MCF 10A (cell line): ENCODE measurements at places on chromosomes 7 and 10.

- no peak for DNase-seq
Observed at GRCh38 chr10:132697578-132698200, 88.3 kb downstream of the NKX6-2 start.

- peak; percentile 35 for DNase-seq
Observed at GRCh38 chr7:118918556-118918955, 694.1 kb downstream of the ANKRD7 start.

DNA sequence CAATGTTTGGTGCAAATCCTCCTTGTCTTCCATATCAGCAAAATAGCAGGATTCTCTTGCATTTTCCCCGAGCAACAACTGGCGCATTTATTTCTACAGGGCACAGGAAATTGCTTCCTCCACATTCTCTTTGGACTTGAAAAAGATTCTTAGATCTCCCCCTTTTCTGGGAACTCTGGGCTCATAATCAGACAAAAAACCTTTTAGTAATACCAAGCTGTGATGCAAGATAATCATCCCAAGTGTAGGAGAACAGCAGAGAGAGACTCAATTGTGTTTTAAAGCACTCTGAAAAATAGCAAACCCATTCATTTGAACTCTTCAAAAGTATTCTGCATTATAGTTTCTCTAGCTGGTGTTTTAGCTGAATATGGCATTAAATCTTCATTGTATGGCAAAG is 419.6 kb upstream of the NPVF start:
- DNase-seq: no peak

DNA sequence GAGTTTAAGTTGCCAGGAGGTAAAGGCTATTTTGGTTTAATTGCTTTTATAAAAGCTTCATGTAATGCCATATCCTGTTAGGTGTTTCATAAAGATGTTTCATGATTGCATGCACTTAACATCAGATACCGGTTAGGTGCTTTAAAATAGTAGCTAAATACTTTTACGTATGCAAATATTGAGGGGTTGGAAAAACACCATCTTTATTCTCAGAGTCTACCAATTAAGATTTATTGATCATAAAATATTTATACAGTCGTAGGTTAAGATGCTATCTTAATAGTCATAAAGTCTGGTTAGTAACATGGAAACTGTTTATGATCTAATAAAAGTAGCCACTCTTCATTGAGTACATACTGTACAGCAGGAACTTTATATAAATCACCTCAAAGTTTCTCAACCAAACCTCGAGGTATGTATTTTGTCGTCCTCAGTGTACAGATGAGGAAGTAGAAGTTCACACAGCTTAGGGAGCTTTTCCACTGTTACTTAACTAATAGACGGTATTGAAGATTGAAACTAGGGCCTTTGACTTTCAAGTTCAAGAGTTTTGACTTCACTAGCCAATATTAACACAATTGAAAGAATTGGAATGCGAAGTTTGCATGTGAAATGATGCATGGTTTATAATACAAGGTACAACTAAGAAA is 897.1 kb downstream of the GATA3 start:
- no peak for DNase-seq

DNA sequence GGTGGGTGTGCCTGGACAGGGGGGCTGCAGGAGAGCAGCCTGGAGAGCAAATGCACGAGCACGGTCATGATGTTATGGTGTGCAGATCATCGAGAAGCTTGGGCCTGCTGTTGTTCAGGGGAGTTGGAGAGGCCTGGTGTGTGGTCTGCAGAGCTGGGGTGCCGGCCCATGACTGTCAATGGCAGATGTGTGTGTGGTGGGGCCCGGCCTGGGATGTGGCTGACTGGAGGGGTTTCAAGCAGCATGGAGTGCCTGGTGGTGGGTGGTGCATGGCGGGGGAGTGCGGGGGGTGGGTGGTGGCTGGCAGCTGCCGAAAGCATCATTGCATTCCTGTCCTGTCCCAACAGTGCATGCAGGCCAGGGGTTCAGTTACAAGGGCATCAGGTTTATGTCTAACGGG is 122.6 kb downstream of the DOCK1 start:
- DNase-seq: no peak

- DNase-seq: no peak
Observed at GRCh38 chr10:98418665-98419468, 3.9 kb upstream of the PYROXD2 start.

DNA sequence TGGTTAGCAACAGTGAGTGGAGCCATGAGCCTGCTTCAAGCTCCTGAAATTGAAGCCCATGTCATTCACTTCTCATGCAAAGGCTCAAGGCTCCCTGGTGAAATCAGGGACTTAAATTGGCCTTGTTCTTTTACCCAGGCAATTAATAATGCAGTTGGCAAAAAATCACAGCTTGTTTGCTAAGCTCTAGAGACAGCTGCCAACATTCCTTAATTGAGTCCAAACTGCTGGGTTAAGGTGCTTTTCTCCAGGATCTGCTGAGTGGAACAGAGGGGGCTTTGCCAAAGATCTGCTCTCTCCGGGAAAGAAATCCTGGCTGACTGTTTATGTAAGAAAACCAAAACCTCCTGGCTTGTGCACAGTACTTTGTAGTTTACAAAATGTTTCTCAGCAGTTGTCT is 257.6 kb upstream of the GHITM start:
- no peak for DNase-seq

GRCh38 chr7:100074841-100075240 is 6.7 kb downstream of the ZNF3 start:
- no peak for DNase-seq
